ENCODE measurements at places on chromosomes 3 and 15. TPM values are rescaled to one million over a fixed set of nuclear protein-coding genes. Genes with fewer than 3 reads are reported as not detected.

Gene OCA2
- total RNA-seq = not detected

Gene ASB14
- not detected for total RNA-seq

Gene SLC2A2
- total RNA-seq = not detected

Gene ATP13A5
- total RNA-seq = not detected

Gene SCAANT1
- not detected for total RNA-seq

Gene INKA1
- total RNA-seq = 1.2 TPM

Gene PDZRN3
- not detected for total RNA-seq

Gene OR5K2
- not detected for total RNA-seq

Gene SYNPR
- total RNA-seq = not detected

Gene CHAC1
- total RNA-seq = 43.9 TPM

Gene CELSR3
- 18.2 TPM for total RNA-seq

GRCh38 chr3:129665024-129665768 lies 58.7 kb upstream of the PLXND1 start:
- H3K27ac ChIP-seq = no peak overlapping the region
- DNase-seq = no peak
- peaks cover 6% of the 10 kb centered on the region for H3K36me3 ChIP-seq
- no peak overlapping the region for H3K4me3 ChIP-seq

DNA sequence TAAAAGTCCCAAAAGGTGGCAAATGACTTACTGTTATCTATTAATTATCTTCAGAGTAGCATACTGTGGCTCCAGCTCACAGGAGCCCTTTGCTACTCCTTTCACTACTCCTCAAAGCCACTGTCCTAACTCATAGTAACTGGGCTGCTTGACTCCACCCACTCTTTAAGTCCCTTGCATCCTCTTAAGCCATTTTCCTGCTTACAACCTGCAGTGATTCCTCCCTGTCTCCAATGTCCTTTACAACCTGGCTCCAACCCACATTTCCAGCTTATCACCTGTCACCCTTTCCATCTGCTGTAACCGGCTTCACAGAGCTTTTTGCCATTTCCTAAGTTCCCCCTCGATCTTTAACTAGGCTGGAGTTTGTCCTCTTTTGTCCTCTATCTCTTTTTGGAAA lies 388.1 kb downstream of the FGF12 start:
- H3K4me3 ChIP-seq = no peak overlapping the region
- H3K36me3 ChIP-seq = no peaks in the 10 kb centered on the region
- no peaks in the 10 kb centered on the region for H3K4me1 ChIP-seq
- no peak overlapping the region for H3K27ac ChIP-seq

DNA sequence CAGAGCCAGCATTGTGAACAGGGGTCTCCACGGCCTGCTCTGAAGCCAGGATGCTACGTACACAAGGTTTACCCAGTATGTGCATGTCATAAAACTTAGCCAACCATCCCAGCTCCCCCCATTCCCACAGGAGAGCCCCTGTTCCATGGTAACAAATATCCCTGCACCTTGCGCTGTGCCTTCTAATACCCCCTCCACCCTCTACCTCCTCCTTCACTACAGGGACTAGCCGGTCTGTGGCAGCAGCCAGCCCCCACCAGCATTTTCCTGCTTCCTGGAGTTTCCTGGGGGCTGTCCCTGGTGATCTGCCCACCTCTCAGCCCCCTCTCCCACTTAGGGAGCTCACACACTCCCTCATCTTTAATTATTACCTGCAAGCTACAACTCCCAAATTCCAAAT lies 20.4 kb downstream of the ACSBG1 start:
- no peak for DNase-seq
- no peaks in the 10 kb centered on the region for H3K36me3 ChIP-seq
- no peak overlapping the region for H3K4me3 ChIP-seq
- no peak overlapping the region for H3K27ac ChIP-seq
- no peaks in the 10 kb centered on the region for H3K27me3 ChIP-seq
- no peaks in the 10 kb centered on the region for H3K4me1 ChIP-seq

DNA sequence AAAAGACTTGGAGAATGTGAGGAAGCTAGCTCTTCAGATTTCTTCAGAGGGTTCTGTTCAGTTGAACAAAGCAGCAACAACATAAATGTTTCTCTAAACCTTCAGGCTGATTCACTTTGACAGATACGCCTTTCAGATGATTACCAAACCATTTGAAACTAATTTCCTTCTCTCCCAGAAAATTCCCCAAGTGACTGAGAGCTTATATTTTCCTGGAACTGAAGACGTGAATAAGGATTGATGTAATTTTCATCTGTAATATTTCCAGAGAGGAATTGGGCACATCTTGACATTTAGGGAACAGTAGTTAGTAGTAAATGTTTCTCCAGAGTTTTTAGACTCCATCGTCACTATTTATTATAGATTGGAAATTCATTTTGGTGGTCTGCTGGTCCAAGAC lies 108.6 kb upstream of the AADACL2 start:
- no peak overlapping the region for H3K27ac ChIP-seq
- H3K4me1 ChIP-seq = no peaks in the 10 kb centered on the region
- no peaks in the 10 kb centered on the region for H3K27me3 ChIP-seq
- no peaks in the 10 kb centered on the region for H3K36me3 ChIP-seq

- H3K4me3 ChIP-seq = no peak overlapping the region
- H3K27ac ChIP-seq = no peak overlapping the region
- no peak for DNase-seq
- peaks cover 9% of the 10 kb centered on the region for H3K27me3 ChIP-seq
Measured at GRCh38 chr15:69565066-69565655, 112.5 kb downstream of the RPLP1 start.

GRCh38 chr3:132421832-132422231 lies 4.5 kb downstream of the DNAJC13 start:
- peaks cover 44% of the 10 kb centered on the region for H3K4me1 ChIP-seq
- peaks cover 21% of the 10 kb centered on the region for H3K36me3 ChIP-seq
- H3K27me3 ChIP-seq = no peaks in the 10 kb centered on the region
- DNase-seq = no peak

DNA sequence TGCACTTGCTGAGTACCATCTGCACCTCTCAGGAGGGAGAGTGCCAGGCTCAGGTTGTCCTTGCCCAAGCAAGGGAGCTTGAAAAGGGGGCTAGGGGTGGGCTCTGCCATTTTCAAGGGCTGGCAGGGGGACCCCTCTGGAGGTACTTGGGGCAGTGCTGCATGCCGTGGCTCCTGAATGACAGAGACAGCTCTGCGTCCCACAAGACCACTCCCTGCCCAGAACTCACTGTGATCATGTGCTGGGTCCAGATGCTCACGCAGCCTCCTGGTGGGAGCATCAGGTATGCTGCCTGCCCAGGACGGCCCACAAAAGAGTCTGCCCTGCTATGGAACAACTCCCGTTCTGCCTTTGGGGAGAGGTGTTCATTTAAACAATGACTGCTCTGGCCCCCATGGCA lies 165.2 kb downstream of the GOLGA6L4 start:
- no peak overlapping the region for H3K4me3 ChIP-seq
- H3K36me3 ChIP-seq = no peaks in the 10 kb centered on the region
- H3K4me1 ChIP-seq = no peaks in the 10 kb centered on the region
- DNase-seq = no peak

DNA sequence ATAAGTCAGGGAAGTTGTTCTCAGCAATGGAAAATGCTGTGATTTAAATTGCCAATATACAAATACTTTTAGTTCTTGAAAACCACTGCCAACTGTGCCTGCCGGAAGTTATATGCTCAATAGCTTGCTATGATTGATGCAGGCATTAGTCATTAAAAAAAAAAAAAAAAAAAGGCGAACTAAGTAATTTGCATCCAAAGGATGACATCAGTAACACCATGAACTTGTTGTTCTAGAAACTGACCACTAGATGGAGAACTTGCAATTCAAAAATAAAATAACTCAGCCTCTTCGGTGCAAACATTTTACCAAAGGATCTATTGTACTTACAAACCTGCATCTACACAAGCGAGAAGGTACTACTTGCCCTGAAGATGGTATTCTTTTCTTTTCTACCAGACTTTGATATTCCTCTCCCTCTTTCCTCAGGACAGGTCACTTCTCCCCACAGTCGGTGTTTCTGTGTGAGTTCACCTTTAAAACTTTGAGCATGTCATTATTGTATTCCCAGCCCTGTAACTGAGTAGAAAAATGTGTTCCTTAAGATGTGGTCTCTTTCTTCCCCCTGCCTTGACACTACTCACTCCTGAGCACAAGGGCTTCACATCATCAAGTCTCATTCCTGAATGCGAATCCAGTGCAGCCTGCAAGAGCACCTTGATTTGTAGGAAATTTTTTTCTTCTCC lies 115.0 kb upstream of the VEPH1 start:
- H3K4me1 ChIP-seq = peaks cover 7% of the 10 kb centered on the region
- no peak for DNase-seq
- no peak overlapping the region for H3K27ac ChIP-seq
- H3K4me3 ChIP-seq = no peak overlapping the region

DNA sequence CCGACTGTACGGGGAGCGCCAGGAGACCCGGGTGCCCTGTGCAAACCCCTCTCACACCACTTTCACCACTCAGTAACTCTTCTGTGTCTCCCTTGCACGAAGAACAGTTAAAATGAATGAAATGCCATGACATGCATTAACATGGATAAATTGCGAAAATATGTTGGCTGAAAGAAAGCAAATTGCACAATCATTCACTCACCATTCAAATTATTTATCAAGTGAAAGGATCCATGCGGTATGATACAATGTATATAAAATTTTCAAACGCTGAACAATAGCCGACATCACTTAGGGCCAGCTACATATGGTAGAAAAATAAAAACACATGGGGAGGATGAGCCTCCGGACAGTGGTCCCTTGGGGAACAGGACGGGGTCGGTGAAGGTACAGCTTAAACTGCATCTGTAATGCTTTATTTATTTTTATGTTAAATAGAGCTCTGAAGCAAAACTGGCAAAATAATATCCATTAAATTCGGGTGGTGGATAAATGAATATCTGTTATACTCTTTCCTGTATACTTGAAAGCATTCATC lies 45.9 kb downstream of the SLC12A8 start:
- peaks cover 2% of the 10 kb centered on the region for H3K4me1 ChIP-seq
- H3K4me3 ChIP-seq = no peak overlapping the region
- H3K36me3 ChIP-seq = no peaks in the 10 kb centered on the region

DNA sequence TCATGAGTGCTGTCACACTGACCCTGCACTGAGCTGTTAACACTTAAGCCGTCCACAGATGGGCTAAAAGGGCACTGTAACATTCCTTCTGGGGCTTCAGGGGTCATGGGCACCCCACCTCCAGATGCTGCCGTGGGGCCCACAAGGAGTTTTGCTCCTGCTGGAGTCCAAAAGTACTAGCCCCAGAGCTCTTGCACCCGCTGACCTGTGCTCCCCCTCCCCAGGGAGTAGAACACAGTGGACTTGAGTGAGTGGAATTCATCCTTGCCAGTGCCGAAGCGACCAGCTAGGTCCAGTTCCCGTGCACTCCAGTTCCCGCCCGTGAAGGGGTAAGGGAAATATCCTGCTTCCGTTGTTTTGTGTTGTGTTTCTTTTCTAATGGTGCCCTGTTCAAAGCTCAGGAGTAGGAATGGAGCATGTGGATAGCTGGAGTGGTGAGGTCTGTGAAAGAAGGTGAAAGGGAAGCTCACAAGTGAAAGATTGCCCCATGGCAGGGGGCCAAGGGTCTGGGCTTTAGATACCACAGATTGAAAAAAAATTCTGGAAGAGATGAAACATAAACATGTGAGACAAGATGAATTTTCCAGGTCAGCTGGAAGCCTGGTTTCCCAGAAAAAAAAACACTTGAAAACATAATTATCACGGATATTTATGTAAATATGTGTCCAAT lies 36.6 kb downstream of the SLCO2A1 start:
- H3K4me3 ChIP-seq = no peak overlapping the region
- no peaks in the 10 kb centered on the region for H3K27me3 ChIP-seq
- no peaks in the 10 kb centered on the region for H3K4me1 ChIP-seq
- no peak for DNase-seq
- H3K27ac ChIP-seq = no peak overlapping the region
- H3K36me3 ChIP-seq = no peaks in the 10 kb centered on the region

DNA sequence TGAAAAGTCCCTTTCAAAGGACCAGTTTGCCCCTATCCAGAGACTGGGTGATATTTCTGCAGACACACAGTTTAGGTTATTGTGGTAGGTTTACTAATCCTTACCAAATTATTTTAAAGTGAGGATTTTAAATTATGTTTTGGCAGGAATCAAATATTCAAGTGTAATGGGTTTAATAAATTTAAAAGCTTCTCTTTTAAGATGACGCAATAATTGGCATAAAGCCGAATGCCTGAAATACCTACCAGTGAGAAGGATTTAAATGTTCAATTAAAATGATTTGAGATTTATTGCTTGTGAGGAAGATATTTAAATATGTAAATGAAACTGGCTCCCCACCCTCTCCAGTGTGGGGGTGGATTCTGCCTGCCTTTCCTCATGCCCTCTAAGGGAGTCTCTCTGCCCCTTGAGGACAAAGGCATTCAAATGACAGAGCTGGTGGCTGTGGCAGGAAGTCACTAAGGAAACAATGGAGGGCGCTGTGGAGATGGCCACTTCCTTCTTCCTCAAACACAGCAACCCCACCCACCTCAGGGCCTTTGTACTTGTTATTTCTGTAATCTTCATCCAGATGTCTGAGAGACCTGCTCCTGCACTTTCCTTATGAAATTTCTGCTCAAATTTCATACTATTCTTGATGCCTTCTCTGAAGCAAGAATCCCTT lies 131.7 kb downstream of the TNIK start:
- DNase-seq = peak; percentile 39
- H3K27ac ChIP-seq = no peak overlapping the region
- H3K27me3 ChIP-seq = no peaks in the 10 kb centered on the region
- no peak overlapping the region for H3K4me3 ChIP-seq
- peaks cover 4% of the 10 kb centered on the region for H3K36me3 ChIP-seq

DNA sequence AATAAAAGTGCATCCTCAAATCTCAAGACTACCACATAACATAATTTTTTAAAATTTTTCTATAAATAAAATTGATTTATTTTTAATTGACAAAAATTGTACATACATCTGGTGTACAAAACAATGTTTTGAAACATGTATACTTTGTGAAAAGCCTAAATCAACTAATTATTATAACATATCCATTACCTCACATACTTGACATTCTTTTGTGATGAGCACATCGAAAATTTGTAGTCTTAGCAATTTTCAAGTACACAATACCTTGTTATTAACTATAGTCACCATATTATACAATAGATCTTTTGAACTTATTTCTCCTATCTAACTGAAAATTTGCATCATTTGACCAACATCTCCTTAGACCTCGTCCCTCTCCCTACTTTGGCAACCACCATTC lies 7.9 kb upstream of the WNT5A start:
- DNase-seq = no peak
- H3K27ac ChIP-seq = no peak overlapping the region
- no peak overlapping the region for H3K4me3 ChIP-seq
- no peaks in the 10 kb centered on the region for H3K4me1 ChIP-seq

DNA sequence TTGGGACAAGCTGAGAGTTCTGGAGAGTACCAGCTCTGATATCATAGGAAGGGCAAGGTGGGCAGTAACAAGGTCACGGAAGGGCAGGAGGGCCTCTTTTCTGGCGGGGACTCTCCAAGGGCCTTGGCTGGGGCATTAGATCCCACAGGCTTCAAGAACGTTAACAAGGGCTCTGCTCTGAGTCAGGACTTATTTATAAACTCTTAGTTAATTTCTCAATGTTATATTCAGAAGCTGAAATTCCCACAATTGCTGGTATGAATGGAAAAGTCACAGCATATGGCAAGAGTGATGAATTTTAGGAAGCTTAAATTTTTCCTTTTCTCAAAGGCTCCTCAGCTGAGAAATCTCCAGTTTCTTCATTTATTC lies 320.2 kb upstream of the TBC1D5 start:
- no peak overlapping the region for H3K27ac ChIP-seq
- no peaks in the 10 kb centered on the region for H3K4me1 ChIP-seq
- no peaks in the 10 kb centered on the region for H3K27me3 ChIP-seq
- no peak overlapping the region for H3K4me3 ChIP-seq
- no peaks in the 10 kb centered on the region for H3K36me3 ChIP-seq
